Activated naive CD4-positive, alpha-beta T cell (primary cell): ENCODE measurements at places on chromosomes 12 and 14.

GRCh38 chr14:49879646-49880204, 13.2 kb upstream of the ARF6 start:
- DNase-seq = no peak

DNA sequence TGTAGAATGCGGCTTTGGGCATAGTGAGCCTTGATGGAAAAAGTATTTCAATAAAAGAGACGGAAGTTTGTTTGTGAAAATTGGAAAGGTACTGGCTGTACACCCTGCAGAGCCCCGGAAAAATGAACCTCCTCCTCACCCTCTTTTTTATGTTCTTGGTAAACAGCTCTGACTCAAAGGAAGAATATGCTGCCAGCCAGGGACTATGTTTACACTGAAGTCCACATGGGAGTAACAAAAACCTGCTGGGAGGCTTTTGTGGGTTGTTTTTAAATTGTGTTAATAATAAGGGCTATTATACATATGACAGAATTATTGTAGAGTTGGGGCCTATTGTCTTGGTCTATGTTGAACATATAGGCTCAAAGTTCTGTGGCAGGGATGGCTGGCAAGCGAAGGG, 70.7 kb downstream of the TTC8 start:
- DNase-seq = no peak

DNA sequence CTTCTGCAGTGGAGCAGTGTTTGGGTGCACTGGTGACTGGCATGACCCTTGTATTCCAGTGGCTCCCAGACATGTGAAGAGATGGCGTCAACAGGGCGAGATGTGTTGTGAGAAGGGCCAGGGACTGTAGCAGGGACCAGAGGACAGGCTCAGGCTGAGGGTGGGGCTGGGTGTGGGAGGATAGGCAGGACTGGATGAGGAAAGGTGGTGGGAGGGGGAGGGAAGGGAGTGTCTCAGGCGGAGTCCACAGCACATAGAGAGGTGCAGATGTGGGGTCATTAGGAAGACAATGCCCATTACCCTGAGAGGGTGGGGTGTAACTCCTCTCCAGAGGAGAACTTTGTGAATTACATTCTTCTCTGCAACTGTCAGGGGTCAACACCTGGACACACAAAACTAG, 78.5 kb downstream of the DICER1 start:
- DNase-seq = no peak

DNA sequence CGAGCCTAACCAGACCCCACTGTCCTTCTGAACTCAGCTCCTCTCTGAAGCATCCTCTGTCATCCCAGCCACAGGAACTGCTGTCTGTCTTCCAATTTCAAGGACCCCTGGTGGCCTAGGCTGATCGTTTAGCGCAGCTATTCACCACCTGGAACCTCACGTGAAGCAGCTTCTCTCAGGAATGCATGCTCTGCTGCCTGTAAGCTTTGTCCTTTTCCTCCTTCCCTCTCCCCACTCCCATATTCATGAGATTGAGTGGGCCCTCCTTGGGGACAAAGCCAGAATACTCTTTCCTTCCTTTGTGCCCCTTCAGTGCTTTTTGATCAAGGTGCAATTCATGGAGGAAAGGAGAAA, 17.2 kb downstream of the DPF3 start:
- DNase-seq = no peak
